ENCODE measurements at places on chromosomes 6 and 20.

GRCh38 chr6:139062932-139063646 lies 34.5 kb downstream of the ABRACL start:
- DNase-seq: no peak

- DNase-seq: no peak
These were observed 6.8 kb downstream of the HUS1B start for GRCh38 chr6:650098-650497.

DNA sequence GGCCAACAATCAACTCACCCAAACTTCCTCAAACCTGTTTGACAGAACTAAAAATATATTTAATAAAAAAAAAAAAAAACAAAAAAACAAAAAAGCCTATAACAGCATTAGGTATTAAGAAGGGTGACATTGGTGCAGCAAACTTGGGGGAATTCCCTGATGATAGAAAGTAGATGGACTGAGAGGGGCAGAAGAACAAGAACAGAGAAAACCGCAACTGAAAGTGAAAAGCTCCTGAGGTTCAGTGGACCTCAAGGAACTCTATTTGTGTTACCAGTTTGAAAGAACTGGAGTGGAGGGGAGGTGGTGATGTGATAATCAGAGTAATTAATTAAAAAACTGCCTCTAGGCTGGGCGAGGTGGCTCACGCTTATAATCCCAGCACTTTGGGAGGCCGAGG lies 53.8 kb downstream of the MACROD2 start:
- no peak for DNase-seq

- DNase-seq: no peak
These were observed 49.2 kb downstream of the RNGTT start for GRCh38 chr6:88914180-88914579.

DNA sequence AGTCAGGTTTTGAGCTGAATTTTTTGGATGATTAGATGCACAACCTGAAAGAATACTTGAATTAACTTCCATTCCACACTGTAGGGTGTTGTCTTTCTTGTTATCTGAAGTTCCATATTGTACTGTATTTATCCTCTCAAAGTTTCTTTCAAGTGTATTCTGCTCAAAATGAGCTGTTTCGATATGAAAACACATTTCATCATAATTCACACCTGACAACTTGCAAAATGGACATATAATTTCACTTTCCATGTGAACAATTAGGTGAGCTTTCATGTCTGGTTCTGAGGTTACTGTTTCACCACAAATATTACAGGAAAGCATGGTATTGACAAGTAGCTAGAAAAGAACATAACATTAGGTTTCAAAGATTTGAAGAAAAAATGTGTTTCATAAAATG lies 1.7 kb downstream of the ZUP1 start:
- no peak for DNase-seq

GRCh38 chr20:9311132-9311531 lies 203.3 kb upstream of the LAMP5 start:
- DNase-seq: no peak

- DNase-seq: no peak
These were observed 1.7 kb downstream of the TULP1 start for GRCh38 chr6:35510916-35511561.

DNA sequence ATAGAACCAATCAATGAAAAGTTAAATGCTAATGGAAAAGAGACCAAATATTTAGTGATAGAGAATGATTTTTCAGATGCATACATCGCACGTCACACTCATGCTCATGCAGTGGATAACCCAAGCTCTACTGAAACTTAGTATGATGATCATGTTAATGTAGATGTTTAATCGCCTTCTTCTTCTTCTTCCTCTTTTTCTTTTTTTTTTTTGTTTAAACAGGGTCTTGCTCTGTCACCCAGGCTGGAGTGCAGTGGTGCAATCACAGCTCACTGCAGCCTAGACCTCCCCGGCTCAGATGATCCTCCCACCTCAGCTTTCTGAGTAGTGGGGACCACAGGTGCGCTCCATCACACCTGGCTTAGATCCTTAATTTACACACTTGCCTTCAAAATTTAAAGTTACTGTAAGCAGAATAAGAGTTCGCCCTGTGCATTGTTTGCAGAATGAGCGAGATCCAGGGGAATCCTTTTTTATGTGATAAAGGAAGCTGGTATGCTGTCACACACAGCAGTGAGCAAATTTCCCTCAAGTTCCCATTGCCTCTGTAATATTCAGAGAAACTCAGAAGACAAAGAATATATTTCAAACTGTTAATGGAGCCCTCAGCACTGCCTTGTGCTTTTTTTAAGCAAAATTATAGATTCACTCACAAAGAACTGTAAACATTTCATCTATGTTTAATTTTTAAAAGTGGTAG lies 194.2 kb upstream of the SGK1 start:
- DNase-seq: no peak

- peak; percentile 68 for DNase-seq
These were observed 52.6 kb upstream of the NAA20 start for GRCh38 chr20:19964289-19965265.

DNA sequence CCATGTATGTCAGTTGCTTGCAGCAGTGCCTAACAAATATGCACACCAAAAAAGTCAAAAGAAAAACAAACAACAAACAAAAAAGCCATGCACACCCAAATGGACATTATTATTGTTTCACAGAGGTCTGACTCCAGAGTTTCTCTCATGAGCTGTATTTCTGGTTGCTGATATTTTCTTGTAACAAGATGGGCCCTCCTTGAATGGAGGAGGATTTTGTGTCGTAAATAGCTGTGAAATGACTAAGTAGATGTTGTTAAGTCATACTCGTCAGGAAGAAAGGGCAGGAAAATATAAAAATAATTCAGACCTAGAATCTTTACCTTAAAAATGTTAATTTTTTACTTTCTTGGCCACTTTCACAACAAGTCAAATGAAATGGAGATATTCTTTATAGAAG lies 96.0 kb downstream of the PLEKHG1 start:
- DNase-seq: no peak

DNA sequence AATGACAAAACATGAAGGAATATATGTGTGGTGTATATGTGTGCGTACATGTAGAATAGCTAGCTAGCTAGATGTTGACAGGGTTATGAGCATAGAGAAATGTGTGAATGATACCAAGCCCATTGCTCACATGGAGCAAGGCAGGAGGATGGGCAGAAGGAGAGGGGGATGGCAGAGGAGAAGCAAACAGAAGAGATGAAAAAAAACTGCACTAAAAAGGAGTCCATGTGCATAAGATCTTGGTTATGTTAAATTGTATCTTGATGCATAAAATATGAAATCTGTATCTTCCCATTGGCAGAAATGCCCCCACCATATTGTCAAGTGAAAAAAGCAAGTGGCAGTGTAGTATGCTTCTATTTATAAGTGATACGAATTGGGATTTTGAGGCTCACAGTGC lies 125.1 kb downstream of the PRND start:
- no peak for DNase-seq

GRCh38 chr20:38945012-38945411 lies 17.1 kb upstream of the DHX35 start:
- no peak for DNase-seq

DNA sequence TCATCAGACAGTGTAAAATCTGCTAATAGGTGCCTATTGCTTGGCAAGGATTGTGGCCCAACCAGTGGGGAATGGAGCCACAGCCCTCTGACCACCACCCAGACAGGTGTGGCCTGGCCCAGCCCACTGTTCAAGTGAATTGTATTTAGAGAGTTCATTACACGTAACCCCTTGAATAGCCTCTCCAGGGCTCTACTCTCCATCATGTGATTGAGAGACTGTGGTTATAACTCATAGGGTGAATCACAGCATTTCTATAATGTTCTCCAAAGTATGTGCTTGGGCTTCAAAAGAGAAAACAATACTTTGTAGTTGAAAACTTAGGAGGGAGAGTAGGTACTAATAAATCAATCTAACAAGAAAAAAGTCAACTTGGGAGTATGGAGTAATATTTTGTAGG lies 38.4 kb downstream of the ALDH8A1 start:
- DNase-seq: peak; percentile 46

- no peak for DNase-seq
These were observed 2.0 kb upstream of the PMEPA1 start for GRCh38 chr20:57711826-57712225.

DNA sequence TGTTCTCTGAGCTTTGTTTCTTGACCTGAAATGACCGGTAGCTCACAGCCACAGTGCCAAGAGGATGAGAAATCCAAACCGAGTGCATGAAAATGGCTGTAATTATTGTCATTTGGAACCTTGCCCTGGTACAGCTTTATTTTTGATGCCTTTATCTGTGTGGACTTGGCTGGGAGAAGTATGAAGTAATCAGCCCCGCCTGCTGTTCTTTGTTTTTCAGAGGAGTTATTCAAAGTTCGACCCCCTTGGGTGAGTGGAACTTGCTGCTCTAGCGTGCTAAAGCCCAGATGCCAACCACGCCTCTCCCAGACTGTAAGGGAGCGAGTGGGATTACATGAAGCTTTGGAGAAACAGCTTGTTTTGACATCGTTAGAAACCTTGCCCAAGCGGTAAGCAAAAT lies 48.3 kb downstream of the ECT2L start:
- peak; percentile 36 for DNase-seq

DNA sequence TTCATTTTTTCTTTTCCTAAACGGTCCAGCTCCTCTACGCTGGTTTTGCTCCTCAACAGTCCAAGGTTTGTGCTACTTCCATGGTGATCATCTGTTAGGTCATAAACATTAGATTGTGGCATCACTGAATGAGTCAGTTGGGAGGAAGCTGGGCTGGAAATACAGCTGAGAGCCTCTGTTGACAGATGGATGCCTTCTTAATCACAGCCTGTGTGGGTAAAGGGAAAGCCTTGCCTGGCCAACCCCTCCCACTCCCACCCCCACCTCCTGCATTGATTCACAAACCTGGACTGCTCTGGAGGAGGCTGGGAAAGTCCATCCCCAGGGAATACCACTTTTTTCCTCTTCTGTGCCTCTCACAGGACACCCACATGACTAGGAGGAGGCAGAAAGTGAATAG lies 180.6 kb upstream of the CCN2 start:
- peak; percentile 98 for DNase-seq

- no peak for DNase-seq
These were observed 134.1 kb downstream of the SOBP start for GRCh38 chr6:107624050-107624449.

- DNase-seq: peak; percentile 74
These were observed 2.5 kb downstream of the ZSCAN26 start for GRCh38 chr6:28269492-28269891.

DNA sequence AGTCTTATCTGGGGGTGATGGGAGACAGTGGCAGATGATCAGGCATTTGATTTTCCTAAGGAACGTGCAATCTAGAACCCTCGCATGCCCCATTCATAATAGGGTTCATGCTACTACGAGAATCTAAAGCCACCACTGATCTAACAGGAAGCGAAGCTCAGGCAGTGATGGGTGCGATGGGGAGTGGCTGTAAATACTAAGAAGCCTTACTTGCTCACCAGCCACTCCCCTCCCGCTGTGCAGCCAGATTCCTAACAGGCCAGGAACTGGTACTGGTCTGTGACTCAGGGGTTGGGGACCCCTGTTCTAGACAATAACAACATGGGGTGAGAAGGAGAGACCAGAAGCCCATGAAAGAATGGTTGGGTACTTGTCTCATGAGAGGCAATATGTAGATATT lies 4.5 kb downstream of the TREML4 start:
- no peak for DNase-seq

DNA sequence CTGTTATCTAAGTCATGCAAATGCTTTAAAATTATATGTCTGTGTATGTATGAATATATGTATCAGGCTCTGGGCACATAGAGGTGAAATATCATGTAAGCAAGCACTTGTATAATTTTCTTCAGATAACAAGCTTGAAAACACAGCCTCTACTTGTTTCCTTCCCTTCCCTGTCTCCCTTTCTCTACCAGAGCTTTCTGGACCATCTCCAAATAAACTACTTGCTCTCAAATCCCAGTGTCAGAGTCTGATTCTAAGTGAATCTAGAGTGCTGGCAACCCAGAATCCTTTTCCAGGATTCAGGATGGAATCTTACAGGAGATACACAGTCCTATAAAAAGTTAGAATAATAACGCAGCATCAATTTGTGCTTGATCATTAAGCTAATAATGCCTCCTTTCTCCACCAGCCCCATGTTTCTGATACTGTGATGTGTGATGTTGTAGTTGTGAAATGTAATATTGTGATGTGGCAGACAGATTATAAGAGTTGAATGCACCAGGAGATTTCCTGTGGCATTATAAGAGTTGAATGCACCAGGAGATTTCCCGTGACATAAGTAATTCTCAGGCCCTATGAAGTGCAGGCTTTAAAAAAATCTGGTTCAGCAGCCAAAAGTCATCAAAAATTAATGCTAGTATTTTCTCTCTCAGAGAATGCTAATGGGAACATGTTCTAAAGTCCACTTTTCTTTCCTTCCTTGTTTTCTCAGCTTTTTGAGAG lies 89.6 kb downstream of the PCSK2 start:
- DNase-seq: no peak

GRCh38 chr6:64325093-64325492 lies 689.5 kb downstream of the PHF3 start:
- DNase-seq: no peak

- no peak for DNase-seq
These were observed 31.6 kb downstream of the GSTA2 start for GRCh38 chr6:52731719-52732118.

DNA sequence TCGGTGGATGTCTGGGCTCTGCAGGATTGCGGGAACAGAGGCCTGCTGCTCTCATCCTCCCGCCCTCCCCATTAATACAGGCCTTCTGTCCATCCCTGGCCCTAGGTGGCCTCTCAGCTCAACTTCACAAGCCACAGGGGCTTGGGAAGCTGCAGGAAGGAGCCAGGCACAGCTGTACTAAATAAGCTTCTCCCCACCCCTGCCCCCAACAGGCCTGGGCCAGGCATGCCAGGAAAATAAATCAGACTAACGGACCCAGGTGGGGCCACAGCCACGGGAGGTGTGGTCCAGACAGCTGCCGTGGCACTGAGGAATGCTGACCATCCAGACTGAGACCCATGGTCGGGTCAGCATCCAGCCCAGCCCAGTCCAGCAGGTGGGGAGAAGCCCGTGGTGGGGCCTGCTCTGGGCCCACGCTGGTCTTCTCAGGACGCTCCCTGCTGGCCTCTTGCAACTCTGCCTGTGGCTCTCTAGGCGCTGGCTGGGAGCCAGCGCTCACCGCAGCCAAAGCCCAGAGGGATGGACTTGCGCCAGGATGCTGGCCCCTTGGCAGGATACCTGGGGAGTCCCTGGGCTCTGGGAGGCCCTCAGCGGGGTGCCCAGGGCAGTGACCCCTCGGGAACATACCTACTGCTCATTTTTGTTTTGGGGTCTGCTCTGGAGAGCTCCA lies 8.6 kb upstream of the YTHDF1 start:
- peak; percentile 85 for DNase-seq

- DNase-seq: no peak
These were observed 8.5 kb downstream of the TP53INP2 start for GRCh38 chr20:34712525-34713192.

GRCh38 chr6:42740725-42741124 lies 5.2 kb downstream of the TBCC start:
- no peak for DNase-seq

GRCh38 chr6:30942338-30943060 lies 1.7 kb downstream of the MUCL3 start:
- DNase-seq: peak; percentile 91

Data from Daoy (cell line).